ENCODE measurements at places on chromosomes 12 and 14.

GRCh38 chr14:23109769-23110168, 5.0 kb upstream of the CIROP start:
- DNase-seq, result no peak

DNA sequence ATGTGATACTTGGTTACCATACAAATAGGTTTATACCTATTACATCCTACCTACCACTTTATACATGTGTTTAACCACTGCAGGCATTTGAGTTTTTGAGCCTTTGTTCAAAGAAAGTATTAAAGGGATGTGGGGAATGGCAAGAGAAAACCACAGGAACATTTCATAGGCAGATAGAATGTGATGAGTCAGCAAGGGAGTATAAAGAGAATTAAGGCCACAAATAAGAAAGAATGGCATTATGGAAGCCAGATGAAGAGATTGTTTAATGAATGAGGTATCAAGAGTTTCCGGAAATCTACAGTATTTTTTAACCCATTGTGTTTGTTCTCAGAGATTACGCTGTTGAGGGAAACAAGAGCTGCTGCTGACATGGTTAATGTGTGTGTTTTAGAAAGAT, 66.9 kb downstream of the METTL25 start:
- no peak for DNase-seq

DNA sequence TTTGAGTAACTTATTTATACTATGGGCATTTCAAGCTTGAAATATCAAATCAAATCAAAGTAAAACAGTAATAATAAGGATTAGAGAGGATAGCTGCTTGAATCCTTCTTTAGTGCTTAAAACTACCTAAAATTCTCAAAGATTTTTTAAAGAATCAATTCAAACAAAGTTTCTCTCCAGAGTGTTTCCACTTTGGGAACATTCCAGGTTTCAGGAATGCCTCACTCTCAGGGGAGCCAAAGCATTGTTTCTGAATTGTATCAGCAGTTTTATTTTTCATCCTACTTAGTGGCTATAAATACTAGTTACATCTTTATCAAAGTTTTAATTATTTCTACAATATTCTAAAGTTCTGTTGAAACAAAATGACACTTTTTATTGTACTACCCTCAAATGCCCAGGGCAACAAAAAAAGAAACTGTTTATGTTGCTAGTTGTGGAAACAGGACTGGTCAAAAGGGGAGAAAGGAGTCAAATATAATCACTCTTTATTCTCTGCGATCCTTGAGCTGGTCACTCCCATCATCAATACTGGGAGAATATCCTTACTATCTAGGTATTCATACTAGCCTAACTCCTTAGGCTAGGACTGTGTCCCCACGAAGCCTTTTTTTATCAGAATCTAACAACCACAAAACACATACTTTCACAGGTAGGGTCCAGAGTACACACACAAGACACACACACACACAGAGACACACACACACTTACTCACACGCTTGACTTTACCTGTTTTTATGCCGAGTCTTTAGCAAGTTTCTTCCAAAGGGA, 598 bp downstream of the RASSF9 start:
- no peak for DNase-seq

- DNase-seq, result no peak
Measured at GRCh38 chr14:92041203-92041602, 1.3 kb upstream of the TRIP11 start.

DNA sequence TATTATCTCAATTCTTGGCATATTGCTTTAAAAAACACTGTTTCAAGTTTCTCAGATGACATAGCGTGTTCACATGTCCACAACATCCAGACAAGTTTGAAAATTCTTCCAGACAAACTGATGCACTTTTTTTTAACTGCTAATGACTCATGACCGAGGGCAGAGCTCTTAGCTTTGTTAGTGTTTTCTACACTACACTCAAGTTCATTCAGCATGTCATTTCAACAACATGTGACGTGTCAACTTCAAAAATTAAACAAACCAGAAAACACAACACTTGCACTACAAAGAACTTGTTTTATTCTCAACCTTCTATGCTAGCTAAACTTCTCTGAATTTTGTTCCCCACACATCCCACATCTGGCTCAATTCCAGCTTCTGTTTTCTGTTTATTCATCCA, 1186.3 kb upstream of the FLRT2 start:
- DNase-seq, result no peak

- no peak for DNase-seq
Measured at GRCh38 chr12:81170072-81170471, 92.2 kb downstream of the ACSS3 start.

DNA sequence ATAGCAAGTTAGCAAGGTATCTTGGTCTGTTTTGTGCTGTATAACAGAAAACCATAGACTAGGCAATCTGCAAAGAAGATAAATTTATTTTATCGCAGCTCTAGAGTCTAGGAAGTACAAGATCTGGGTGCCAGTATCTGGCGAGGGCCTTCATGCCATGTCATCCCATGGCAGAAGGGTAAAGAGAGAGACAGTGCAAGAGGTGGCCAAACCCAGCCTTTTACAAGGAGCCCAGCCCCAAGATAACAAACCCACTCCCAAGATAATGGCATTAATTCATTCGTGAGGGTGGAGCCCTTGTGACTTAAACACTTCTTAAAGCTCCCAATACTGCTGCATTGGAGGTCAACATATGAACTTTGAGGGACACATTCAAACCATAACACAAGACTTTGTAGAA, 16.9 kb downstream of the RPS29 start:
- no peak for DNase-seq

- DNase-seq, result no peak
Measured at GRCh38 chr14:95292660-95293425, 26.9 kb downstream of the CLMN start.

DNA sequence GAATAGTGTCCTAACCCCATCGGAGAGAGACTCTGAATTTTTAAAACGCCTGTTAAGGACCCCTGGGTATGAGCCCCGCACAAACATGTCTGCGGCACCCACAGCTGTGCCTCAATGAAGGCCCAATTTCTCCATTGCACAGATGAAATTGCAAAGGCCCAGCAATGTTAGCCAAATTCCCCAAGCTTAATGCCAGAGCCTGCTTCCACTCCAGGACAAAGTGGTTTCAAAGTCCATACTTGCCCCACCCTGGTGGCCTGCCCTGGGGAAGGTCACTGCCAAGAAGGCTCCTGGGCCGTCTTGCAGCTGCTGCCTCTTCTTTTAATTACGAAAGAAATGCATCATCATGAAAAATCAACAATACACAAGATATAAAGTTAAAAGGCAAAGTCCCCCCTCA, 1179.7 kb downstream of the VRK1 start:
- no peak for DNase-seq

- DNase-seq, result no peak
Measured at GRCh38 chr14:96376093-96376492, 12.8 kb downstream of the GSKIP start.

- DNase-seq, result no peak
Measured at GRCh38 chr12:106878804-106879203, 76.9 kb upstream of the TMEM263 start.

GRCh38 chr12:62891805-62892549, 43.0 kb downstream of the PPM1H start:
- DNase-seq, result no peak

- DNase-seq, result no peak
Measured at GRCh38 chr12:97305651-97306050, 157.0 kb upstream of the RMST start.

GRCh38 chr12:52006726-52007157, at the start of gene TAMALIN:
TSS of gene TAMALIN (plus strand) at chr12:52006946. CDS start at chr12:52007020, 74 bp downstream.
- DNase-seq, result peak; percentile 65

Data from stimulated activated CD8-positive, alpha-beta memory T cell treated with anti-CD3 and anti-CD28 coated beads, Interleukin-7, amount 100 ng/mL, for 1 hour (primary cell).